ENCODE measurements at places on chromosomes 2 and 18. TPM values are rescaled to one million over a fixed set of nuclear protein-coding genes. Genes with fewer than 3 reads are reported as not detected.

GRCh38 chr2:221455214-221455613 is 116.9 kb downstream of the EPHA4 start:
- no peak for DNase-seq

- no peak for DNase-seq
Observed at GRCh38 chr2:236974148-236974547, 111.5 kb upstream of the COPS8 start.

GRCh38 chr2:224372641-224373040 is 29.3 kb downstream of the FAM124B start:
- no peak for DNase-seq

DNA sequence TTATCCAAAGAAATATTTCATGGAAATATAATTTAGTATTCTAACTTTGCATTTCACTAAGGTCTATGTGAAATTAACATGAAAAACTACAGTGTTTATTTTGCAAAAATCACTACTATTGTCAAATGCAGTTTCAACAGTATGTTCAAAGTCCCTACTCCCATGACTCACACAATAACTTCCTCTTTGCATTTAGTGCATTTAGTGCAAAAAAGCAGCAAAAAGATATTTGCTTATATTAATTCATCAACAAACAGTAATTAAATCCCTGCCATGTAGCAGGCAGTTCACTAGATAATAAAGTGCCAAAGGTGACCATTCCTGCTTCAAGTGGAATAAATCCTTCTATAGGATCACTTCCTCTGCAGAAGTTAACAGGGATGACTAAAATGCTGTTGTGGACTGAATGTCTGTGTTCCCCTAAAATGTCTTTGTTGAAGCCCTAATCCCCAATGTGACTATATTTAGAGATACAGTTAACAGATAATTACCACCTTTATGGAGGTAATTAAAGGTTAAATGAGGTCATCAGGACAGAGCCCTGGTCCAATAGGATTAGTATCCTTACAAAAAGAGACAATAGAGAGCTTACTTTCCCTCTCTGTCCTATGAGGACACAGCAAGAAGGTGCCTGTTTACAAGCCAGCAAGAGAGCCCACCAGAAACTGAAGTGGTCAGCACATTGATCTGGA is 61.7 kb downstream of the STK39 start:
- no peak for DNase-seq

DNA sequence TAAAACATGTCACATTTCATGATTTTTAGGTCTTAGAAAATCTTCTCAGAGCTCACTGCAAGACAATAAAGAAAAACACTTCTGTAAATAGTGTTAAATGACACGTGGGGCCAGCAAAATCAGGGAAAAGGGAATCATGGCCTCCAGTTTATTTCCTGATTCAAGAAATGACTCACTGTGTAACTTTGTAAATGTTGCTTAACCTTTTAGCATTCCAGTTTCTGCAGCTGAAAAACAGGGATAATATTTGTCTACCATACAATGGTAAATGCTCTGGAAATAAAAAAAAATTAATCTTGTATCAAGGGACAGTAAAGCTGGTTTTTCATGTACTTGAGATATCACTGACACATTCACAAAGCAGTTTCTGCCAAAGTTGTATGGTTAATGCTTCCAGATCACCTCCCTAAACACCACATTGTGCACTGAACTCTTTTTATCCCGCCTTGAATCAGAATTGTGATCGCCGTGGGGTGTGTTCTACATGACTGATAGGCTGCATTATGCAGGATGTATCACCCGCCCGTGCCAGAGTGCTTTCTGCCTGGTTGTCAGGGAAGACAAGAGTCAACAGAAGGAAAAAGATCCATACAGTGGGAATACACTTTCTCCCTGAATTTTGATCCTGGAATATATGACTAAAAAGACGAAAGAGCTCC is 238.8 kb downstream of the IKZF2 start:
- DNase-seq, result no peak

- DNase-seq, result no peak
Observed at GRCh38 chr18:68693091-68693815, 21.7 kb downstream of the TMX3 start.

- no peak for DNase-seq
Observed at GRCh38 chr2:108805782-108806181, 19.2 kb downstream of the CCDC138 start.

The PXDN gene
- polyA plus RNA-seq, result 178 TPM
